ENCODE measurements at places on chromosomes 13 and 19.

DNA sequence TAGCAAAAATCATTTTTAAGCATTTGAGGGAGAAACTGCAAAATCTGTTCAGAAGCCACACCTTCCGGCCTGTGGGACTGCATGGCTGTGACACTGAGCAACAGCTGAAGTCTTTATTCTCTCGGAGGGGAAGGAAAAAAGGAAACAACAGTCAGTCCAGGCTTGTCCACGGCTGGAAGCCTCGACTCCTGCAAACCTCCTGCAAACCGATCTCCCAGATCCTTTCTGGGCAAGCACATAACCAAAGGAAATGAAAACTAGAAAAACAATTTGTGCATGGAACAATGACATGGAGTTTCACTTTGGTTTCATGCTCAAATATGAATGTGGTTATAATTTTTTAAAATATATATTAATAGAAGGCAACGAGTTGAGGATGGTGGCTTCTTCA is 1.0 kb downstream of the COL4A1 start:
- peak; percentile 50 for DNase-seq

- DNase-seq = no peak
Measured at GRCh38 chr13:19089315-19089714, 92.3 kb downstream of the TUBA3C start.

- DNase-seq = no peak
Measured at GRCh38 chr13:56349866-56350265, 790.9 kb upstream of the PRR20A start.

- no peak for DNase-seq
Measured at GRCh38 chr13:29428310-29429181, 166.9 kb downstream of the SLC7A1 start.

GRCh38 chr19:46239193-46240024 is 9.9 kb downstream of the IGFL1 start:
- DNase-seq = no peak

GRCh38 chr19:1237027-1237659 is 662 bp downstream of the CBARP start:
- no peak for DNase-seq

- no peak for DNase-seq
Measured at GRCh38 chr19:56933014-56933705, 92.6 kb upstream of the PEG3 start.

DNA sequence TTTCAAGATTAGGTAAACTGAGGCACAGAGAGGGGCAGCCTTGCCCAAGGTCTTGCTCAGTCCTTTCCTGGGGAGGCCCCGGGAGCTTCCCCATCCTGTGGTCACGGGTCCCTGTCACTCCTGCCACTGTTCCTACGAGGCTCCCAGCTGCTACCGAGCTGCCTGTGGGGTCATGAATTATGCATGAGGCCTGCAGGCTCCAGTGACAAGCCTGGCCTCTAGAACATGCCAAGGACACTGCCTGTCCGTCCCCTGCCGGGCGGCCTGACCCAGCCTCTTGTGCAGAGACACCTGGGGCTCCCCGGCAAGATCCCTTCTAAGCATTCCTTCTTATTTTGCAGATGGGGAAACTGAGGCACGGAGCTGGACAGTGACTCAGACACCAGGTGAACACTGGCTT is 2.7 kb downstream of the FCHO1 start:
- DNase-seq = no peak

GRCh38 chr19:30692879-30693503 is 320.8 kb downstream of the ZNF536 start:
- DNase-seq = peak; percentile 29

DNA sequence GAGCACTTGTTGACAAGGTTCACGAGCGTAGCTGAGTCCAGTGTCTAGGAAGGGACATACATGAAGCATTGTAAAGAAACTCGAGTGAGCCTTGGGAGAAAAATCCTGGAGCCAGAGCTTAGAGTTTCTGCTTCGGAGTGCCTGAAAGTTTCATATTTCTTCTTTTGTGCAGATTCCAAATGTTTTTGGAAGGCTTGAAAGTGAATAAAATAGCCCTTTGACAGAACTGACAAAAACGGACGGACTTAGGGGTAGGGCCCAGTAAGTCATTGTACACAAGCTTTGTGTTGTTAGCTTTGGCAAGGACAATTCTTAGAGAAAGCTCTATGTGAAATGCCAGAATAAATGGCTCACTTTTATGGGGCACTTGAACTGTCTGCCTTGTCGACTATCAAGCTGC is 2.8 kb downstream of the RNF113B start:
- DNase-seq = no peak

DNA sequence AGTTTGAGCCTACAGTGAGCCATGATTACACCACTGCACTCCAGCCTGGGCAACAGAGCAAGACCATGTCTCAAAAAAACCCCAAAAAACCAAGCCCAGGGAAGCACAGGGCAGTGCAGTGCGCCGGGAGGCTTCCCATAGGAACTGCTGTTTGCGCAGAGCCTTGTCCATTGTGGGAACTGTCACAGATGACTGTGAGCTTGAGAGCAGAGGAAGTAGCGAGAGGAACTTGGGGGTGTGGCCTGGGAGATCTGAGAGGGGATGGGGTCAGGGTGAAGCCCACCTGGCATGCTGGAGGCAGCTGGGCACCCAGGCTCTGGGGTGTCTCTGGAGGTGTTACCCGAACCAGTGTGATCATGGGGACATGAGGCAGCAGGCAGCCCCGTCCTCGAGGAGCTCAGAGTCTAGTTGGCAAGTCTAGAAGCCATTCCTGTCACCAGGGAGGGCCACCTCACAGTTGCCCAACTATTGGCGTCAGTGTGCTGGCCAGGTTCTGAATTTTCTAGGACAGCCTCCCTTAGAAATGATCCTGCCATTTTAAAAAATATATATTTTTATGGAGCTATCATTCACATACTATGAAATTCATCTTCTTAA is 10.4 kb downstream of the KDM4B start:
- DNase-seq = no peak

DNA sequence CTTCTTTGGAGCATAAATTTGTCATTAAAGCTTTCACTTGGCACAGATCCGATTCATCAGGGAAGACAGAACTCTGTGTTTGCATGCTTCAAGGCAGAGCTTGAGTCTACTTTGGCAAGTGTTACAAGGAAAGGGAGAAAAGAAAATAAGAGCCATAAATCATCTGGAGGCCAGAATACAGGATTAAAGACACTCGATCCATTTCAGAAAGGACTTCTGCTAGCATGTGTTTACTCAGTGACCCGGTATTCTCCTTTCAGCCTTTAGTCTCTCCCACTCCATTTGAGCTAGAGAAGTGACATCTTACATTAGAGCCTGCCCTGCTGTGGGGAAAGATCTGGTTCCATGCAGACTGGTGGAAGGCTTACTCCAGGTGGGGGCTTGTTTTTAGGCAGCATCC is 306.4 kb downstream of the KLF5 start:
- no peak for DNase-seq

- DNase-seq = no peak
Measured at GRCh38 chr13:85896516-85897450, 97.6 kb upstream of the SLITRK6 start.

DNA sequence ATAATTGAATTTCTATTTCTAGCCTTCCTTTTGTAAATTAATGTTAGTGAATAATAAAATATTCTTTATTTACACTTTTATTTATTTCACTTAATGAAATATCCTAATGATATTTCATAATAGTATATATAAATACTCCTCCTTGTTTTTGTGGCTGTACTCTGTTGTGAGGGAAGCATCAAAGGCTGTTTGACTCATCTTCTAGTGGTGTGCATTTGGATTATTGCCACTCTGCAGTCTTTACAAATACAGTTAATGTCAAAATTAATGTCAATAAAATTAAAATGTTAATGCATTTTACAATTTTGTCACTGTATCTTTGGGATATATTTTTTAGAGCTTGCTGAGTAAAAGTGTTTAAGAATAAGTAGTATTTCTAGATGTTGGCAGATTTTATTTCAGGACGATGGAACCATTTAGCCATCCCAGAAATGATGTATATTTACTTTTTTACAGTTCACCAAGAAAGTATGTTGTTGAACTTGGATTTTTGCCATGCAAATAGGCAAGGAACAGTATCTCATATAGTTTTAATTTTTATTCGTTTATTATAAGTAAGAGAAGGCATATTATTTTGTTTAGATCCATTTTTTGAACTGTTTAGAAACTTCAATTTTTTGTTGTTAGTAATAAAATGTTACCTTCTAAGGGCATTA is 281.2 kb upstream of the SLITRK6 start:
- no peak for DNase-seq

DNA sequence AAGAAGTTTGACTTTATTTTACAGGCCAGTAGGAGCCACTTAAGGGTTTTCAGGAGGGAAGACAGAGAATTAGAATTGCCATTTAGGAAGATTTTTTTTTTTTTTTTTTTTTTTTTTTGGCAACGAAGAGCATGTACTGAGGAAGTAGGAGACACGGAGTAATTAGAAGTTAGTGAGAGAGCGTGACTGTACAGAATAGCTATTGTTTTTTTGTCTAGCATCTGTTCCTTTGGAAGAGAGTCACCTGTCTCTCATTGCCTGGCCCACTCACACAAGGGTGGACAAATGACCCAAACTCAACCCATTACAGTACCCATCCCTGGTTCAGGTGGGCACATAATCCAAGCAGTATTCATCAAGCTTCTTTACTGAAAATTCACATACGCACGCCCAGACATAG is 166.7 kb downstream of the LACC1 start:
- no peak for DNase-seq

- no peak for DNase-seq
Measured at GRCh38 chr13:57624565-57625435, 6.7 kb upstream of the PCDH17 start.

GRCh38 chr19:44718441-44719261 is 19.7 kb downstream of the CEACAM16 start:
- DNase-seq = no peak

DNA sequence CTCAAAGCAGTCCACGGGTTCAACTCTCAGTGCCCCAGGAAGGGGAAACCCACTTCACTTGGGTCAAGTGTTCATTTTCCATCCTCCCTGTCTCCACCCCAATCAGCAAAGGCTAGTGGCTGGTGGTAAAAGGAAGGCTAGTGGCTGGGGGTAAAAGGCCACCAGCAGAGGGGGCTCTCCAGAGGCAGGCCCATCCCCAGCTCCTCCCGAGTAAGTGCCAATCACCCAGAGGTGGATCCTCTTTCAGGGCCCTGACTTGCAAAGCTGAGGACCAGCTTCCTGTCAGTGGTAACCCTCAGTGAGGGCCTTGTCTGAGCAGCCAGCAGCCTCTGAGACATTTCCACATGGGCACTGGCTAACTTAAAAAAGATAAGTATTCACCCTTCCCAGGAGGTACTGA is 22.0 kb upstream of the TPT1 start:
- DNase-seq = no peak

- no peak for DNase-seq
Measured at GRCh38 chr13:62014299-62014698, 598.6 kb upstream of the PCDH20 start.

- no peak for DNase-seq
Measured at GRCh38 chr13:111449041-111449440, 128.6 kb downstream of the TEX29 start.

DNA sequence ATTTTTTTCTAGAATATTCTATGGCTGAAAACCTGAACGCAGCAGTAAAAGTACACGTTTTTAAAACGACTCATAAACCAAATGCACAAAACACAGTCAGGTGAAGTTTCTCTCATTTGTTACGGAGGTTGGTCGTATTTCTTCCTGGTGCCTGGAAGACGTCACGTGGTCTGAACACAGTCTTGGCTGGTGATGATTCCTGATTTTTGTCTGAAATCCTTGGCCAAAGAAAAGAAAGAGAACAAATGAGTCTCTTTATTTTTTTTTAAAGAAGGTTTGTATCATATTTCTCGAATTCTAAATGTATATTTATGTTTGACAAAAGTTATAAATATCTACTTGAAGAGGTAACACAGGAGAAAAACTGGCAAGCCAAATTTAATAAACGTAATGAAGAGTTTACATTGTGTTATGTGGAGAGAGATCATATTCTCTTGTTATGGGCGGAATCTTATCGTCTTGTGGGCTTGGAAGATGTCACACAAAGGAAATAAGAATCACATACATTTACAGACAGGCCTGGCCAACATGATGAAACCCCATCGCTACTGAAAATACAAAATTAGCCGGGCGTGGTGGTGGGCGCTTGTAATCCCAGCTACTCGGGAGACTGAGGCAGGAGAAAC is 10.0 kb upstream of the PNMA8A start:
- DNase-seq = no peak

GRCh38 chr13:98216135-98216565 is 39.1 kb upstream of the RNF113B start:
- no peak for DNase-seq

DNA sequence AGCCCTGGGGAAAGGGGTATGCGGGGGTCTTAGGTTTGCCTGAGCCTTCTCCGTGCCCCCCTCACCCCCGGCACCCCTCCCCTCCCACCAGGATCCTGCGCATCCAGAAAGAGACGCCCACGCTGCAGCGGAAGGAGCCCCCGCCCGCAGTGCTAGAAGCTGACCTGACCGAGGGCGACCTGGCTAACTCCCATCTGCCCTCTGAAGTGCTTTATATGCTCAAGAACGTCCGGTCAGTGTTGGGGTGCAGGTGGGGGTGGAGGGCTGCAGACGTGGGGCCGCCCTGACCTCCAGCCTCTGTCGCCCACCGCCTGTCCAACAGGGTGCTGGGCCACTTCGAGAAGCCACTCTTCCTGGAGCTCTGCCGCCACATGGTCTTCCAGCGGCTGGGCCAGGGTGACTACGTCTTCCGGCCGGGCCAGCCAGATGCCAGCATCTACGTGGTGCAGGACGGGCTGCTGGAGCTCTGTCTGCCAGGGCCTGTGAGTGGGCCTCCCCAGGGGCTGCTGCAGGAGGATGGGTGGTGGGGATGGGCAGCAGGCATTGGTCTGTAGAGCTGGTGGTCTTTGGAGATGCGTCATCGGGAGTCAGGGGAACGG is 4.4 kb downstream of the PNPLA6 start:
- no peak for DNase-seq

DNA sequence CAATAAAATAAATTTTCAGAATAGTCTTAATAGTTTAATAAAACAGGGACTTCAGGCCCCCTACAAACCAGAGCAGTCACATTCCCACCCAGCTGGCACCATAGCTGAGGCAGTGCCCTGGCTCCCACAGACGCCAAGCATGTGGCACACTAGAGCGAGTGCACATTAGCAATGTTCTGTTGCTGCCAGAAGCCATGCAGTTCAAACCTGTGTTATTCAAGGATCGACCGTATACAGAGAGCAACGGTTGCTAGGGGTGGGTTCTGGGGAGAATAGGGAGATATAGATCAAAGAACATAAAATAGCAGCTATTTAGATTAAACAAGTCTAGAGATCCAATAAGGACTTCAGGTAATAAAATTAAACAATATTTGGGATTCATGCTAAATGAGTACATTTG is 419.3 kb upstream of the KLHL1 start:
- no peak for DNase-seq

DNA sequence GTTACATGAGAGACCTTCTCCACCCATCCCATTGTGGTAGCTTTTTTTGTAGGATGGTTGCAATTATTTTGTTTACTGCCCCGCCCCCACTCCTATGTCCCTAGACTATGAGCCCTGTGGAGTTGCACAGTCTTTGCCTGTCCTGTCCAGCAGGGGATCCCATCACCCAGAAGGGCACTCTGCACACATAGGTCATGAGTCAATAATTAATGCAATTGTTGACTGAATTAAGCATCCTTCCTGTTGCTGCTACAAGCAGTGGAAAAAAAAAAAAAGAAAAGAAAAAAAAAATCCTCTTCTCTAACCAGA is 14.2 kb downstream of the C19orf81 start:
- DNase-seq = no peak

GRCh38 chr13:42056583-42056982 is 8.1 kb downstream of the DGKH start:
- DNase-seq = no peak

Measured in suprapubic skin (tissue), 4 donors.